ENCODE measurements at places on chromosomes 2 and 18.
A peak's percentile ranks its signal among the peaks of the same experiment; 100 is the strongest.

- no peak for DNase-seq
Measured at GRCh38 chr2:59790186-59791003, 763.1 kb downstream of the BCL11A start.

DNA sequence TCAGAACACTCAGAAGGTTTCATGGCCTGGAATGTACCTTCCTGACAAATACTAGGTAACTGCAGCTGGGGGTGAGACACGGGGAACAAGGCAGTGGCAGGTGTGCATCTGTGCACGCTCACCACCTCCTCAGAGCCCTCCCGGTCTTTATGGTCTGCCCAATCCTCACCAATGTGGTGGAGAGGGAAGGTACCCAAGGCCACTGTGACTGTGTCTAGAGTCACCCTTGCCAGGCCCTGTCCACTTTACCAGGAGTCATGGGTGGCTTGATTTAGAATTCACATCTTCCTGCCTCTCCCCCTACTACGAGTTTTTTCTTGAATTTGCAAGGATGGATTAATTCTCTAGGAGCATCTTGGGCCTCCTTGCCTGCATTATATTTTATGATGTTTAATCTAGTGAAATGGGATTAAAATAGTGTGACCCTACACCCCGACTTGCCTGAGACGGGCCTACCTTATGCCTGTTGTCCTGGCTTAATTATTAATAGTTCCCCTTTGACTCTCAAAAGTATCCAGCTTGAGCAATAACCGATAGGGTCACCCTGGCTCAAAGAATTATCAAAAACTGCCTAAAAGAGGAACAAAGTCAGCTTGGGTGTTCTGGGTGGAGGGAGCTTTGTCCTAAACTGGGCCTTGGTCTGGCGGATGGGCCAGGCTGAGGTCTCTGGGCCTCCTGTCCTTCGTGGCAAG, 56.5 kb downstream of the ACAA2 start:
- DNase-seq = no peak

- DNase-seq = peak; percentile 45
Measured at GRCh38 chr2:23549821-23550530, 165.0 kb downstream of the KLHL29 start.

GRCh38 chr2:1563943-1564891, 151.0 kb downstream of the TPO start:
- DNase-seq = no peak

DNA sequence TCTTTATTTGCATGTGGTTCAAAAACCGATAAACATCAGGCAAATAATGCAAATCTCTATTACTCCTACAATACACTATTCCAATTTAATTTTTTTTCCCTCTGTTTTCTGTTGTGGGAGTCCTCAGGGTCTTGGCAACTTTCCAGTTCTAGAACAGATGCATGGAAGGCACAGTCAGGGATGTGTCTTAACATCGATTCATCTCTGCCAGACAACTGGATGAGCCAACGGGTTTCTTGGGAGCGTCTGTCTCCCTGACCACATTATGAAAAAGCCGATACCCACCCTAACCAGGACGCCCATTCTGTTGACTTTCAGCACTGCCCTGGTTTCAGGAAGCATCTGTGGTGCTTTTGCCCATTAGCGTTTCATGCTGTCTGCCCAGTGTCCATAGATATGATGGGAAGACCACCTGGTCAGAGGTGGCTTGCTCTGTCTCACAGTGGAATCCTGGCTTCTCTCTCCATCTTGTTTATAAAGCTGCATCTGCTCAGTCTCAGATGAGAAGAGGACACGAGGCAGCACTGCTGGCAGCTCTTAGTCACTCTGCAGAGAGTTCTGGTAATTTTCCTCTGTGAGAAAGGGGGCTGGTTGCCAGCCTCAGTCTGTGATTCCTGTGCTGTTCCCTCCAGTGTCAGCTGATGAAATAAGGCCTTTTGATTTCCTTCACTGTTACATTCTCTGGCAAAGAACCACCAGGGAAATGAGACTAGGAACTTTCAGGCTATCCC, 57.9 kb upstream of the KCNE4 start:
- DNase-seq = peak; percentile 88

DNA sequence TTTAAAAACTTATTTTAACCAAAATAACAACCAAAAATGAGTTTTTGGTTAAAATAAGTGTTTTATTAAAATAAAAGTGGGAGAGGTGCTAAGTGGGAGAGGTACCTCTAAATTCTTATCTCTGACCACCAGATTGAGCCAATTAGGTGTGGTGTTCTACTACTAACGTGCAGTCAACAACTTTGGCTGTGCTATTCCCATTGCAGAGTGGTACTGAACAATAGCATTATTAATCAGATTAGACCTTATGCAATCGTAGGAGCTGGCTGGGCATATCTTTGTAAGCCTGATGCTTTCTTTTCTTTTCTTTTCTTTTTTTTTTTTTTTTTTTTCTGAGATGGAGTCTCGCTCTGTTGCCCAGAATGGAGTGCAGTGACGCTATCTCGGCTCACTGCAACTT, 38.9 kb downstream of the RAB27B start:
- no peak for DNase-seq
